Pancreas (tissue), 10 donors: ENCODE measurements at places on chromosomes 16 and 17.

DNA sequence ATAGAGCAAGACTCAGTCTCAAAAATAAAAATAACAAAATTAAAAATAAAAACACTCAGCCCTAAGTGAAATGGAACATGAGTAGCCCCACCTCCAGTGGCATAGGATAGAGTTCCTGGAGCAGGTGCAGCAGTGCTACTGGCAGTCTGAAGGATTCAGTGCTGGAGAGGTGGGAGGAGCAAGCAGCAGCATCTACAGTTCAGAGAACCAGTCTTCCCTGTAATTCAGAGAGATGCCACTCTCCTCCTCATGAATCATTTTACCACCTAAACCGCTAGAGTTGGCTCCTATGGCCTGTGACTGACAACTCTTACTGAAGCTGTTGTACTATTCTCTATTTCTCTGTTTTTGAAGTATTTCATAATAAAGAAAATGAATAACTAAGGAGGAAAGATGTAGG lies 56.0 kb upstream of the SMURF2 start:
- no peaks in the 10 kb centered on the region for H3K27me3 ChIP-seq
- H3K27ac ChIP-seq: no peak overlapping the region
- H3K4me3 ChIP-seq: no peak overlapping the region
- H3K36me3 ChIP-seq: no peaks in the 10 kb centered on the region
- no peaks in the 10 kb centered on the region for H3K4me1 ChIP-seq

DNA sequence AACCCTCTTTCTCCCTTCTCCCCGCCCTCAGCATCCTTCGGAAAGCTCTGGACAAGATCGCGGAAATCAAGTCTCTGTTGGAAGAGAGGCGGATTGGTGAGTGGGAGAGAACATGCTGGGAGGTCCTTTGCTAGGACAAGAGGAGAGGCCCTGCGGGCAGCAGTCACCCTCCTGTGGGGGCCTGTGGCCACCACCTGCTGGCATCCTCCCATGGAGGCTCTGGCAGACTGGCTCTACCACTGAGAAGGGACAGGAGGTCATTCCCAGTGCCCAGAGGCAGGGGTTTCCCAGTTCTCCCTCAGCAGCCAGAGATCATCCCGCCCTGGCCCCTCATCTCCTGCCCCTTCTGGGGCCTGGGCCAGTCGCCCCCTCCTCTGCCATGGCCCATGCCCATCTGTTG lies 7.8 kb downstream of the SULT1A2 start:
- no peaks in the 10 kb centered on the region for H3K27me3 ChIP-seq
- no peaks in the 10 kb centered on the region for H3K36me3 ChIP-seq
- no peaks in the 10 kb centered on the region for H3K4me1 ChIP-seq

DNA sequence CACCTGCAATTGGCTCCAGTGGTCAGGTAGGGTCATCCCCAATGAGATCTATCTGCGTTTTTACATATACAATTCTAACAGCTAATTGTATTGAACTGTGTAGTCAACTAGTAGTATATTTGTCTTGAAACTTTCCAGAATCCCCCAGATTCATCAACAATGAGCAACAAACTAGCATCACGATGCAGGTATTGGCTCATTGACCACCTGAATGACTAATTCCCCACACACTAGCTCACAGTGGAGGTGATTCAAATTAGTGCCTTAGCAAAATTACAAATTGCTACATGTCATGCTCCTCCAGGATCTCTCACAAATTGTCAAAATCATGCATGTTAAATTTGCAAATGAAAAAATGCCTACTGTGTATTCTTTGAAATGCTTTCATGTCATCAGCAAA lies 62.8 kb upstream of the MPHOSPH6 start:
- DNase-seq: no peak
- no peaks in the 10 kb centered on the region for H3K4me1 ChIP-seq
- no peak overlapping the region for H3K27ac ChIP-seq
- no peaks in the 10 kb centered on the region for H3K36me3 ChIP-seq
- no peaks in the 10 kb centered on the region for H3K27me3 ChIP-seq

GRCh38 chr17:32909787-32910369 lies 18.1 kb upstream of the TMEM98 start:
- no peak overlapping the region for H3K4me3 ChIP-seq
- H3K27ac ChIP-seq: no peak overlapping the region
- peaks cover 16% of the 10 kb centered on the region for H3K4me1 ChIP-seq
- H3K27me3 ChIP-seq: no peaks in the 10 kb centered on the region
- H3K36me3 ChIP-seq: no peaks in the 10 kb centered on the region
- peak; percentile 61 for DNase-seq

DNA sequence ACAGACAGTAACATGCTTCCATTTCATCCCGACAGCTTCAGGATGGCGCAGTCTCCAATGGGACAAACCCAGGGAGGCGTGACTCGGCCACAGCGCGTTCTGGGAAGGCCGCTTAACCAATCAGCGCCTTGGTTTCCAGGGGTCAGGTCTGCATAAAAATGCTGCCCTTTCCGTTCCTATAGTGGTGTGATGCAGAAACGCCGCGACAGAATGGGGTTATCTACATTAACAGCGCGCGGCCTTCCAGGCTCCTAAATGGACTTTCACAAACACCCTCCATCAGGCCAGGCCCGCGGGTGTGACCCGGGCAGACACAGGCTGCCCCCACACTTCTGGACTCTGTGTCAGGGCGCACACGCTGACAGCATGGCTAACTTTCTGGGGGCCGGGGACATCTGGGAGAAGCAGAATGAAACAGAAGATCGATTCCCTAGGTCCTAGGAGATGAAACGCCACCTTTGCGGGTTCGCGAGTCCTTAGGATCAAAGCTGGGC lies 792 bp downstream of the TMEM231 start:
- no peaks in the 10 kb centered on the region for H3K36me3 ChIP-seq

GRCh38 chr16:68902969-68903345 lies 59.6 kb downstream of the TANGO6 start:
- no peaks in the 10 kb centered on the region for H3K4me1 ChIP-seq
- H3K27ac ChIP-seq: no peak overlapping the region
- H3K27me3 ChIP-seq: no peaks in the 10 kb centered on the region
- no peaks in the 10 kb centered on the region for H3K36me3 ChIP-seq

DNA sequence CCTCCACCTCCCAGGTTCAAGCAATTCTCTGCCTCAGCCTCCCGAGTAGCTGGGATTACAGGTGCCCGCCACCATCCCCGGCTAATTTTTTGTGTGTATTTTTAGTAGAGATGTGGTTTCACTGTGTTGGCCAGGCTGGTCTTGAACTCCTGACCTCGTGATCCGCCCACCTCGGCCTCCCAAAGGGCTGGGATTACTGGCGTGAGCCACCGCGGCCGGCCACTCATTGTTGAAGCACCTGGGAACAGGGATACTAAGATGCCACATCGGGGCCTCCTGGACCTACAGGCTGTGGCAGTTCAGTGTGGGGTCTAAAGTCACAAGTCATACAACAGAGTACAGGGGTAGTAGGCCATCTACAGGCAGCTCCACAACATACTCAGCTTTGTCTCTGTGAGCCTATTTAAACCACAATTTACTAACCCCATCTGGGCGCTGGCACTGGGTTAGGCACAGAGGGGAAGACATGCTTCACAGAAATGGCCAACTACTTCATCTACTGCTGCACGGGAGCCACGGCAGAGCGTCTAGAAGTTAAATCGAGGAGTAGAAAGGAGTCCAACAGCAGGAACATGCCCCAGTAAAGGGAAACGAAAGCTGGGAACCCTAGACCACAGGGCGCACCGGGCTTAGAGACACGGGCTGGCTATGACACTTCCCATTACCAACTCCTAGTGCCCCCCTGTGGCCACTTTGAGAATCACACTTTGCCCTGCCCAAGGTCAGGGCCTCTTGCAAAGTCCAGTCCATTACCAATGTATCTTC lies 4.3 kb downstream of the VAMP2 start:
- H3K4me3 ChIP-seq: no peak overlapping the region

- DNase-seq: no peak
- H3K4me1 ChIP-seq: no peaks in the 10 kb centered on the region
- no peaks in the 10 kb centered on the region for H3K36me3 ChIP-seq
These were observed 238.0 kb upstream of the AXIN2 start for GRCh38 chr17:65799454-65799853.

- H3K4me3 ChIP-seq: no peak overlapping the region
- H3K36me3 ChIP-seq: peaks cover 3% of the 10 kb centered on the region
- no peaks in the 10 kb centered on the region for H3K4me1 ChIP-seq
- DNase-seq: no peak
These were observed 63.1 kb downstream of the BANP start for GRCh38 chr16:88014252-88014781.

GRCh38 chr17:9285602-9286427 lies 264.5 kb downstream of the NTN1 start:
- no peak for DNase-seq
- no peaks in the 10 kb centered on the region for H3K27me3 ChIP-seq
- no peak overlapping the region for H3K4me3 ChIP-seq

- H3K36me3 ChIP-seq: no peaks in the 10 kb centered on the region
- H3K4me1 ChIP-seq: peaks cover 26% of the 10 kb centered on the region
- H3K4me3 ChIP-seq: peak overlapping the region; percentile 73
- H3K27me3 ChIP-seq: no peaks in the 10 kb centered on the region
- peak overlapping the region; percentile 98 for H3K27ac ChIP-seq
These were observed 580 bp downstream of the BCAR1 start for GRCh38 chr16:75250809-75251279.

GRCh38 chr17:61150686-61151299 lies 248.8 kb upstream of the TBX2 start:
- H3K36me3 ChIP-seq: no peaks in the 10 kb centered on the region
- H3K27me3 ChIP-seq: no peaks in the 10 kb centered on the region
- no peak overlapping the region for H3K4me3 ChIP-seq
- H3K27ac ChIP-seq: no peak overlapping the region
- DNase-seq: no peak
- no peaks in the 10 kb centered on the region for H3K4me1 ChIP-seq

GRCh38 chr17:61072648-61073047 lies 327.0 kb upstream of the TBX2 start:
- no peak overlapping the region for H3K27ac ChIP-seq
- no peaks in the 10 kb centered on the region for H3K36me3 ChIP-seq
- H3K27me3 ChIP-seq: no peaks in the 10 kb centered on the region
- no peak overlapping the region for H3K4me3 ChIP-seq

DNA sequence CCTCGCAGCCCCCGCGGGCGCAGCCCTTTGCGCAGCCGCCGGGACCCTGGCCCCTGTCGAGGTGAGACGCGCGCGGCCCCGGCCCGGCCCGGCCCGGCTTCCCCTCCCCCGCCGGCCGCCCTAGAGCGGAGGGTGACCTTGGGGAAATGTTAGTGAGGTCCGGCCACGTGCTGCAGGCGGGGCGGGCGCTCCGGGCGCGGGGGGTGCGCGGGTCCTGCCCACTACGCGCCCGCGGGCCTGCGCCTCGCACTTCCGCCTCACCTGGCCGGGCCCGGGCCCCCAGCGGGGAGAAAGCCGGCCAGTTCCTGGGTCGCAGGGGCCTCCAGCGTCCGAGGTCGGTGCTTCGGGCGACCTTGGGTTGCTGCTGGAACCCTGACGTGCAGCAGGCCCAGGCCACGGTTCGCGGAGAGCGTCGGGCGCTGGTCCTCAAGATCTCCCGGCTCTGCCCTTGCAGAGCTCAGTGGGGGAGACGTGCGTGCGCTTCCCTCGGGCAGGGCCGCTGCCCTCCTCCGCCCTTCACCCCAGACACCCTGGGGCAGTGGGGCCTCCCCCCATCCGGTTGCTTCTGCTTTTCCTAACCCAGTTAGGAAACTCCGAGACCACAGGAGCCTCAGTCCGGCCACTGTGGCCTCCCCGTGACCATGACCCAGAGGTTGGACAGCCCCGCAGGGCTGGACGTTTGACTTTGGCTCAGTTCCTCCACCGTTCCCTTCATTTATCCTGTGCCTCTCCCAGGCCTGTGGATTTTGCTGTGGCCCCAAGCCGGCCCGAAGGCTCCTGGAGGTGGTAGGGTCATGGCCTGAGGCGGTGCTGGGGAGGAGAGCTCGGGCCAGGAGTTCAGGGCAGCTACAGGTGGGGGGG lies 791 bp downstream of the MCRIP2 start:
- DNase-seq: peak; percentile 83
- no peaks in the 10 kb centered on the region for H3K27me3 ChIP-seq
- peak overlapping the region; percentile 82 for H3K4me3 ChIP-seq
- H3K4me1 ChIP-seq: peaks cover 23% of the 10 kb centered on the region
- H3K27ac ChIP-seq: peak overlapping the region; percentile 86

- no peaks in the 10 kb centered on the region for H3K27me3 ChIP-seq
- no peak overlapping the region for H3K27ac ChIP-seq
- H3K4me3 ChIP-seq: no peak overlapping the region
- DNase-seq: no peak
- no peaks in the 10 kb centered on the region for H3K36me3 ChIP-seq
These were observed 461.0 kb upstream of the C16orf82 start for GRCh38 chr16:26605626-26606271.

GRCh38 chr17:74922172-74922571 lies 883 bp downstream of the USH1G start:
- no peak overlapping the region for H3K27ac ChIP-seq
- DNase-seq: no peak
- H3K4me3 ChIP-seq: no peak overlapping the region
- H3K4me1 ChIP-seq: peaks cover 5% of the 10 kb centered on the region
- H3K36me3 ChIP-seq: no peaks in the 10 kb centered on the region

GRCh38 chr17:67999291-67999911 lies 3.1 kb upstream of the C17orf58 start:
- no peak overlapping the region for H3K27ac ChIP-seq
- no peaks in the 10 kb centered on the region for H3K27me3 ChIP-seq
- H3K4me1 ChIP-seq: peaks cover 6% of the 10 kb centered on the region
- no peak overlapping the region for H3K4me3 ChIP-seq
- no peak for DNase-seq

DNA sequence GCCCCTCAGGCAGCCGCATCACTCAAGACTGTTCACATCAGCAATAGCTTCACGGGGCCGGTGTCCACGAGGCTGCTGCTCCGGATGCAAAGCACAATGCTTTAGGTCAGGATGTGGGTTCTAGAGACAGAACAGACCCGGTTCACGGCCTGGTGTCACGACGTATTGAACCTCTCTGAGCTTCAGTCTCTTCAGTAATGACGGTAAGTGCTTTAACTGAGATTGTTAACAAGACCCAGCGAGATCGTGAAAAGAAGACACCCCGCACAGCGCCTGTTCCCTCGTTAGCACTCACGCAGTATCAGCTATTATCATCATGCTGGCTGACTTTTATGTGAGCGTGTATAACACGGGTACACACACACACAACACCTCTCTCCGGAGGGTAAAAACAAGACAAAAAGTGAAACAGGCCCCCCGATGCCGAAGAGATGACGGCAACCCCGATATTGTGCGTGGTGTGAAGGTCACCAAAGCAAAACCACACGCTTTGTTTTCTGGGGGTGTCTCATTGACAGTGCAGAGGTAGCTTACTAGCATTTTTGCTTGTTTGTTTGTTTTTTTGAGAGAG lies 21.4 kb upstream of the ABR start:
- no peaks in the 10 kb centered on the region for H3K36me3 ChIP-seq
- no peak overlapping the region for H3K27ac ChIP-seq
- no peak for DNase-seq
- H3K27me3 ChIP-seq: no peaks in the 10 kb centered on the region
- no peak overlapping the region for H3K4me3 ChIP-seq

- H3K27me3 ChIP-seq: no peaks in the 10 kb centered on the region
- no peak for DNase-seq
- no peaks in the 10 kb centered on the region for H3K36me3 ChIP-seq
- H3K4me3 ChIP-seq: no peak overlapping the region
- no peak overlapping the region for H3K27ac ChIP-seq
These were observed 285.4 kb upstream of the PMFBP1 start for GRCh38 chr16:72457243-72457940.

- H3K27me3 ChIP-seq: no peaks in the 10 kb centered on the region
- no peaks in the 10 kb centered on the region for H3K4me1 ChIP-seq
- no peak overlapping the region for H3K4me3 ChIP-seq
- H3K36me3 ChIP-seq: no peaks in the 10 kb centered on the region
- DNase-seq: no peak
These were observed 65.0 kb downstream of the CEP95 start for GRCh38 chr17:64571746-64572145.

GRCh38 chr17:16491131-16491702 lies 776 bp downstream of the LRRC75A start:
- H3K27ac ChIP-seq: no peak overlapping the region
- no peaks in the 10 kb centered on the region for H3K27me3 ChIP-seq
- peak overlapping the region; percentile 69 for H3K4me3 ChIP-seq
- DNase-seq: no peak
